T-cell (primary cell): ENCODE measurements at places on chromosomes 4 and X. TPM values are rescaled to one million over a fixed set of nuclear protein-coding genes. Genes with fewer than 3 reads are reported as not detected.

The KIAA1210 gene
- total RNA-seq, result not detected

The CCDC110 gene
- total RNA-seq, result 0.47 TPM

The ZNF630 gene
- 2.1 TPM for total RNA-seq

The RTL3 gene
- total RNA-seq, result not detected

The HHIP gene
- total RNA-seq, result 0.85 TPM

The NEIL3 gene
- total RNA-seq, result 0.43 TPM

The USP27X gene
- total RNA-seq, result 5.2 TPM

The SH3RF1 gene
- not detected for total RNA-seq

The PCDH18 gene
- 0.20 TPM for total RNA-seq

The SLC6A14 gene
- total RNA-seq, result not detected

The RNF175 gene
- 2.9 TPM for total RNA-seq

The PABPC5 gene
- total RNA-seq, result not detected

The SH3D19 gene
- total RNA-seq, result 0.38 TPM

The FRMD7 gene
- not detected for total RNA-seq

The ATP1B4 gene
- not detected for total RNA-seq

The CPE gene
- 0.16 TPM for total RNA-seq

The GYPE gene
- 0.58 TPM for total RNA-seq

The HPGDS gene
- 1.3 TPM for total RNA-seq

The FAM184B gene
- total RNA-seq, result 0.06 TPM

The CBLL2 gene
- total RNA-seq, result not detected

The RPA4 gene
- 0.46 TPM for total RNA-seq

The FBXW7 gene
- total RNA-seq, result 92.3 TPM

The C1GALT1C1 gene
- total RNA-seq, result 6.6 TPM

The SYTL5 gene
- 0.06 TPM for total RNA-seq

The IL3RA gene
- 0.16 TPM for total RNA-seq

The HSFX2 gene
- total RNA-seq, result not detected

The DGKQ gene
- 46.4 TPM for total RNA-seq

The SLC38A5 gene
- 21.2 TPM for total RNA-seq

The CYSLTR1 gene
- 17.9 TPM for total RNA-seq

The SPINK2 gene
- 2.0 TPM for total RNA-seq

The MID1 gene
- total RNA-seq, result not detected

The RIBC1 gene
- 1.5 TPM for total RNA-seq

The PAGE2B gene
- not detected for total RNA-seq

The PCDH19 gene
- total RNA-seq, result not detected

The FHDC1 gene
- total RNA-seq, result not detected

The SEC24D gene
- total RNA-seq, result 21.7 TPM

The CHIC2 gene
- 59.3 TPM for total RNA-seq

The TTC29 gene
- not detected for total RNA-seq

The CASP3 gene
- 20.6 TPM for total RNA-seq
